ENCODE measurements at places on chromosomes 13 and 19.

- DNase-seq: no peak
These were observed 177.8 kb upstream of the NBEA start for GRCh38 chr13:34764246-34764645.

DNA sequence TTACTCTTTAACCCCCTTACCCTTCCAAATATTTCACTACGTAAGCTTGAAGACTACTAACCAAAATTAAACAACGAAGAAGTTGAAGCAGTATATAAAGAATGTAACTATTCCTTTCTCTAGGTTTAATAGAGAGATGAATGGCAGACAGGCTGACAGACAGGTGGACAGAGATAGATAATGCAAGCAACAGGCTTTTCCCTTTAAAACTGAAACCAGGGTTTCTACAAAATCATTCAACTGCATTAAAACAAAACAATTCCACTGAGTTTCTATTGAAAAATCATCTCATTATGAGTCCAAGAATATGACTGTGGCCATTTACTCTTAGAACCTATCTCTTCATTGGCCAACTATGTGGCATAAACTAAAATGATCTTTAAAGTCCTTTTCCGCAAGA is 15.2 kb downstream of the LNX2 start:
- no peak for DNase-seq

DNA sequence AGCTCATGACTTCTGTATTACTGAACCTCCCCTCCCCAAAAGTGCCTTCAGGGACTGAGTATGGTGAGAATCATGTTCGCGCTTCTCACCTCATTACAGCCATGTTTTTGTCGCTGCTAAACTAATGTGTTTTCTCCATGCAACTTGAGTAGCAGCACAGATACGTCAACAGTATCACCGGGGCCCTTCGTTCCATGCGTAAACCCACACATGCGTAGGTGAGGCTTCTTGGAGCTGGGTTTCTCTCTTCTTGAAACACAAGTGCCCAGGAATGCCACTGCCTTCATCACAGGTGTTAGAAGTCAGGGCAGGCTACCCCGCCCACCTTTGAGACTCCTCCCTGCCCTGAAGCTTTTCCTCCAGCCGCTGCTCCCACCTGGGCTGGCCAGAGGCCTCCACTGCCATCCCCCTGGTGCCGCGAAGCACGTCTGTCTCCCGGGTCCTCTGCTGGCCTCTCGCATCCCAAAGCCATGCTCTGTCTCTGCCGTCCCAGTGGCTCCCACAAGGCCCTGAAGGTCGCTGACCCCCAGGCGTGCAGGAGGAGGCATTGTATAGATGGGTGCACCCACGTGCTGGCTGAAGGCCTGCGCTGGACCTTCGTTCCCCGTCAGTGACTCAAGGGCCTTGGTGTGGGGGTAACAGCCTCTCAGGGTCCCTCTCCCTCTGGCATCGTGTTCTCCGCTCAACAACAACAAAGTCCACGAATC is 135.3 kb upstream of the MCF2L start:
- no peak for DNase-seq

- no peak for DNase-seq
These were observed 21.7 kb downstream of the PHF11 start for GRCh38 chr13:49517461-49517860.

DNA sequence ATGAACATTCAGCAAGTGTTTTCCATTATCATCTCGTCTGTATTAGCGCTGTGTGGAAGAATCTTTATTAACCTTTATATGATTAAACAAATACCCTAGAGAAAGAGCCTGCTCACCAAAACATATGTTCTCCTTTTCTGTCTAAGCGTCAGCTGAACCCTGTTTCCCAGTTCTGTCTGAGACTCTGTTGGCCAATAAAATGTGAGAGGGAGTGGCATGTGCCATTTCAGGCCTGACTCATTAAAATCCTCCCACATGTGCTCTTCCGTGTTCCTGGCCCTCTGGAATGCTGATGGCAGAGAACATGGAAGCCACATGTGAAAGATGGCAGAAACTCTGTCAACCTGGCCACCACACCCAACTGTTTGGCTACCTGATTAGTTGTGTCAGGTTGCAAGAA is 181.9 kb upstream of the EDNRB start:
- DNase-seq: no peak

All from activated naive CD4-positive, alpha-beta T cell treated with anti-CD3 and anti-CD28 coated beads, Interleukin-2, amount 50 U/mL, for 72 hours (primary cell).